GDM1 (cell line): ENCODE measurements at places on chromosomes 3 and 15.

DNA sequence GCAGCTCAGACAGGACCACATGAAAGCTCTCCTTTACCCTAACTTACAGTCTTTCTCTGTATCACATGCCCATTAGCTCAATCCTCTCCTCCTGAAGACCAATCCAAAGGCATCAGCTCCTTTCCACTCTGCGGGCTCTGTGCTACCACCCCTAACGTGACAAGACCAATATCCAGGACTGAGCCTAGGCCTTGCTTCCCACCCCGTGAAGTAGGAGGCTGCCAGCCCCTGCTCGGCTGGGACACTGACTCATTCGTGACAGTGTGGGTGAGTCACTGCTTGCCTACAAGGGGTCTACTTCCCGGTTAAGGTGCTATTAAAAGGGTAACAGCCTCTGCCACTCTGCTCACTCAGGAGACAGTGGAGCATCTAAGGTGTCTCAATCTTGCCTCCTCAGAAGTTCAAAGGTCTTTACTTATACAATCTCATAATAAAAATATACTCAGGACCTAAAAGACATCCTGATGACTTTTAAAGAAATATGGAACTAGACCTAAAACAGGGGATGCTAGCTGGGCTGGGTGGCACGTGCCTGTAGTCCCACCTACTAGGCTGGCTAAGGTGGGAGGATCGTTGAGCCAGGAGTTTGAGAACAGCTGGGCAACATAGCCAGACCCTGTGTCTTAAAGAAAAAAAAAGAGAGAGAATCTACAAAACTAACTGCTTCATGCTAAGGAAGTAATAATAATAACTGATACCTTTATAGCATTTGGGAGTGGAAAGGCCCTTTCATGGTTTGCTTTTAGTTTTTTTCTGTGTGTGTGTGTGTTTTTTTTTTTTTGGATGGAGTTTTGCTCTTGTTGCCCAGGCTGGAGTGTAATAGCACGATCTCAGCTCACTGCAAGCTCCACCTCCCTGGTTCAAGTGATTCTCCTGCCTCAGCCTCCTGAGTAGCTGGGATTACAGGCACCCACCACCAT is 55.0 kb downstream of the TMEM44 start:
- DNase-seq, result no peak

DNA sequence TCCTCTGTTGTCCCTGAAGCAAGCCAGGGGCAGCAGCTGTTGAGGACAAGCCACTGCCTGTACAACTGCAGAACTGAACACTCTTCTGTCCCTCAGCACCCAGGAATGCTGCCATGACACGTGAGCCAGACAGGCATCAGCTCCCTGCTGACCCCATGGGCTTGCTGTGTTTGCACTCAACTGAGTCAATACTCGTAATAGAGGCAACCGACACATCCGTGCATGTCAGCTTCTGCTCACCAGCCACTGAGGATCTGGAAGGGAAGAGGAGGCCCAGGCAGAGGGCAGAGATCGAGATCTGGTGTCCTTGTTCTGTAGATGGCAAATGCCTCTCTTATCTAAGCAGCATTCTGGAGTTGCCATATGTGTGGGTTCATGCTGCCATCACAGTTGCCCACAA is 54.3 kb upstream of the SEC61A1 start:
- no peak for DNase-seq

DNA sequence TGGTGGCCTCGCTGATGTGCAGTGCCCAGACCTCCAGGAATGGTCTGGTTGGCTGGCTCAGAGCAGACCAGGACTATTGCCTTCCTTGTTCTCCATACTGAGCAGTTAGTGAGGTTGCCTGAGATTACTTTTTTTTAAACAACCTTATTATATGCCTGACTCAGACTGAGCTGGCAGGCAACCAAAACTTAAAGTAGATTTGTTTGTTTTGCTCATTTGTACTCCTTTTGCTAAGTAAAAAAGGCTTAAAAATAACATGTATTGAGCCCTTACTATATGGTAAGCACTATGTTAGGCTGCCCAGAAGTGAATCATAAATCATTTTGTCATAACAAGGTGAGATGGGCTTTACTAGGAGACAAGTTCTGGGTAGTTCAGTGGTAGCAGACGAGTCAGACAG is 92.4 kb downstream of the GHSR start:
- no peak for DNase-seq

DNA sequence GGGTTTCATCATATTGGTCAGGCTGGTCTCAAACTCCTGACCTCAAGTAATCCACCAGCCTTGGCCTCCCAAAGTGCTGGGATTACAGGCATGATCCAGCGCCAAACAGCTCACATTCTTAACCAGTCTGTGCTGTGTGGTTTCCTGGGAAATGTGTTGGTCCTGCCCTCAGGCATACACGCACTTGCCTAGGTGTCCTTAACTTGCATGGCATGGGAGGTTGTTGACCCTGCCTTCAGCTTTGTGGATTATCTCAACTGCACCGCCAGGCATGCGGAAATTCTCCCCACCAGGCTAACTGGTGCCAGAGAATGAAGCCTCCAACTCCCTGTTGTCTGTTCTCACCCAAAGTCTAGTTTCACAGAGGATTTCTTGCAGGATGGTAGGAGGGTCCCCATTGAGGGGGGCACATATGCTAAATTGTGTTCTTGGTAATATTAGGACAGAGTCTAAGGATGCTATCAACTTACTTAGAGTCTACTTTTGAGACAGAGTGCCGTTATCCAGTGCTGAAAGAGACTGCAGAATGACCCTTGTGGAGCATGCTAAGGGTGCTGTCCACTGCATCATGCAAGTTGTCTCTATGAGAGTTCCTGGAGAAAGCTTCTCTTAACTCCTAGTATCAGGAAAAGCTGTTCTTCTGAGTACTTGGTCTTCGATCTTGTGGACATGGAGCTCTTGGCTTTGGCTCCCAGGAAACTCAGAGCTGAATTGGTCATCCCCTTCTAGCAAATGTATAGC is 61.6 kb upstream of the EIF1B start:
- no peak for DNase-seq

DNA sequence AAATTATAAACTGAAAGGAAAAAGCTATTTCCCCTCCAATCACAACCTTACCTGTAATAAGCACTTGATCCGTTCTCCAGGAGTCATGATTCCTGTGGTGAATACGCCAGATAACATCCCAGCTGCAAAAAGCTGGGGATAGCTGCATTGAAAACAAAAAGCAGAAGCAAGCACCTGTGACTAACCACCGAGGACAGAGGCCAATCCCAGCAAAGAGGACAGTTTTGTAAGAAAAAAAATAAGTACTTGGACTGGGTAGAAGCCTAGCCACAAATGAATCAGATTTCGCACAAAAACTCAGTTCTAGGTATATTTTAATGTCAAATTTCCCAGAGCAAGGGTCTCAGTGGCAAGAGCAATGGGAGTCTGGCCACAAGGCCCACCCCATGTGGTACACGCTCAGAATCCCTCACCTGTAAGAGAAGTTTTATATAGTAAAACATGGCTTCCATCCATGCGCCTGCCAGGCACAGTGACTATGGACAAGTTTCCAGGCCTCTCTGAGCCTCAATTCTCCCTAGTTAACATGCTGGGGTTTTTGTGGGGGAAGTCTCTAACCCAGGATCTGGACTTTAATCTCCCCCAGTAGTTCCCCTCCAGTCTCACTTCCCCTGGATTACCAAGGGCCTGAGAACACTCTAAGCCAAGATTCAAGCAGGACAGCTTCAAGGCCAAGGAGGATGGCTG is 19.2 kb downstream of the SLC25A20 start:
- DNase-seq, result no peak

DNA sequence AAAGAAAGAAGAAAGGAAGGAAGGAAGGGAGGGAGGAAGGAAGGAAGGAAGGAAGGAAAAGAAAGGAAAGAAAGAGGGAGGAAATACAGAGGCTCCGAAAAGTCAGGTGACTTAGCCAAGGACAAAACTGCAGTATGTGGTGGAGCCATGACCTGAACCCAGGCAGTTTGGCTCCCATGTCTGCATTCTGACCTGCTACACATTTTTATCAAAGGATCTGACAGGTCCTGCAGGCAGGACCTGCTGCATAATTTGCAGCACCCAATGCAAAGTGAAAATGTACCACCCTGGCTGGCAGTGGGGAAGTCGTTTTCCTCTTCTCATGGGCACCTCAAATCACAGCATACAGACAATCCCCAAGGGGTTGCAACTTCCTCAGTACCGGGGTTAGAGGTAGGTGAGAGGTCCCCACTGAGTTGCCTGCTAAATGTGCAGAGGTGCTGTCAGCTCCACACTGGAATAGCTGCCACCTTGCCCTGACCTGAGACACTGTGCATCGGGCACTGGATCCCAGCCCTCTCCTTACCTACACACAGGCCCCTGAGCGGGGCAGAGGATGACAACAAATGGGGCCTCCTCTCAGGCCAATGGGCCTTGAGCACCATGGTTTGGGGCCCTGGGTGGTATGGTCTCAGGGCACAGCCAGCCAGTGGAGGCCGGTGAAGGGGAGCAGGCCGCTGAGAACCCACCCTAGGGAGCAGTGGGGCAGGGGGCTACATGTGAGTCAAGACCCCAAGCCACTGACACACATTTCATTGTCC is 175.1 kb downstream of the SHQ1 start:
- no peak for DNase-seq

- no peak for DNase-seq
These were observed 25.4 kb upstream of the TSEN2 start for GRCh38 chr3:12458901-12459300.

DNA sequence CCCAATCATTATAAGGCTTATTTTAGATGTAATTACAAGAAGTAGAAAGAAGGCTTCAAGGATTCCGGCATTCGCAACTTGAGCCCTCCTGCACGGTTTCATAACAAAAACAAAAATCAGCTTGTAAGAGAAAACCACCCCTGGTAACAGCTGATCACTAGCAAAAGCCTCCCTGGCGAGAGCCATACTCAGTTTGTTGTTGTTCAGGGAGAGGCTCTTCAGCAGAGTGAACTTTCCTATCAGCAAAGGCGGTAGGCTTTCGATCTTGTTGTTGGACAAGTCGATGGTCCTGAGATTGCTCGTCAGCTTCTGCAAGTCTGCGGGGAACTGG is 710 bp downstream of the LRRC57 start:
- DNase-seq, result no peak

DNA sequence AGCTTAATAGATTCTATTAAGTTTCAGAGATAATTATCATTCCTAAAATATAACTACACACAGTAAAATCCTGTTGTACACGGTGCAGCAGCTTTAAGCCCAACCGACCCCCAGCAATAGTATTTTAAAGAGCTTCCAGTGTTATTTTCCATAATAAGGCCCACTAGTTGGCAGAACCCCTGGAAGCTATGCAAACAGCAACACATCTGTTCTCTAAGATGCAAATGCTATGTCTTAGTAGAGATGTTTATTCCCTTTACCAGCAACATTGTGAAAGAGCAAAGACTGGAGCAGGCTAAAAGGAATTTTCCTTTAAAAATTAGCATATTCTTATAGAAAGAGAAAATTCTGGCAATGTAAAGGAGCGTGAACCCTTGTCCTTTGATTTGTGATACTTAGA is 819.7 kb upstream of the ALCAM start:
- no peak for DNase-seq

GRCh38 chr3:10775828-10776227 is 40.2 kb upstream of the SLC6A11 start:
- DNase-seq, result no peak

GRCh38 chr3:30596152-30596551 is 10.2 kb upstream of the TGFBR2 start:
- no peak for DNase-seq

DNA sequence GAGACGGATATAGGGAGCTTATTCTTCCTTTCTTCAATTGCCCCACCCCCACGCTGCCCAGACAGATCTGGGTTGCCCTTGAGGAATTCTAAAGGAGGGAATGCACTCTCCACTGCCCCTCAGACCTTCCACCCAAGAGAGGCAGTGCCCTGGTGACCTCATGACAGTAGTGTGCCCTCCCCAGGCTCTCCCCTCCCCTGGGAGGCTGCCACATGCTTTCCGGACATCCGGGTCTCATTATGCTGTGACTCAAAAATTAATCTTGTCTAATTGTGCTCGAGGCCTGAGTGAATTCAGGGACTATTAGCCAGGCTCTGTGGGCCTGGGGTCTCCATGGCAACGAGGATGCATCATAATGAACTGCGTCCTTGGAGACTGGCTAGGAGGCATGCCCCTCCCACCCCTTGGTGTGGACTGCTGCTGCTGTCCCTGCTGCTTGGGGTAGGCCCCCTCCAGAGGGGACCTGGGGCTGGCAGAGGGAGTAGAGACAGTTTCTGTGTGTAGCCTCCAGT is 20.8 kb downstream of the CORO2B start:
- DNase-seq, result no peak

- DNase-seq, result no peak
These were observed 180.3 kb downstream of the MYRIP start for GRCh38 chr3:39989746-39990145.

- DNase-seq, result no peak
These were observed 17.0 kb downstream of the MAGI1 start for GRCh38 chr3:66021731-66022131.

DNA sequence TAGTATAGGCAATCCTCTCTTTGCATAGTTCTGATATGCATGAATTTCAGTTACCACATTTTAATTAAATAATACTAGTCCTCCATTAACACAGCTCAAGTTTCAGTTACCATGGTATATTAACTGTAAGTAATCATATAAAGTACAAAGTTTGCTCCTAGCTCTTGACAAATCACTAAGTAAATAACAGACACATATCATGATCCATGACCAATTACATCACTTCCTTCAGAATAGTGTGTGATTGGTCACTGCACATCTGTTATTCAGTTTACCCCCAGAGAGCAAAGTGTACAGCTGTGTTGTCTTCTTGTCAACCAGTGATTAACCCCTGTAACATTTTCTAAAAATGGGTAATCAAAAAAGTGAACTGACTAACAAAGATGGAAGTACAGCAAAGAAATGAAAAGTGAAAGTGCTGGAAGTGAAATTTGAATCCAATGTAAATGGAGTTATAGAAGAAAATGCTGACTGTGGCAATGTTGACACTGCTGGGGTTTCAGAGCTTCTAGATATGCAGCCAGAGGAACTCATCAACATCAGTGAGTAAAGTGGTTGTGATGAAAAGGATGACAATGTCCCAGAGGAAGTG is 30.2 kb upstream of the LEKR1 start:
- no peak for DNase-seq

DNA sequence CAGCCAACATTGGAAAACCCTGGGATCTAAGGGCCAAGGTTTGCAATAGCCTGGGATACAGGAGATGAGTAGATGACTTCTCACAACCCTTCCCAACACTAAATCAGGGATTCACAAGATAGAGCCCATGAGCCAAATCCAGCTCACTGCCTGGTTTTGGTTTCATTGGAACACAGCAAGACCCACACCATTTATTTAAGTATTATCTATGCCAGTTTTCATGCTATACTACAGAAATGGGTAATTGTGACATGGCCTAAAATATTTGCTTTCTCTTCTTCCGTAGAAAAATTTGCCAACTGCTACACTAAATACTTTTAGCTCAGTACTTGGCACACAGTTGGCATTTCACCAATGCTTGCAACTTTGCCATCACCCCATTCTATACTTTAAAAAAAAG is 132.0 kb upstream of the LMCD1 start:
- DNase-seq, result no peak
